ENCODE measurements at places on chromosomes 2 and 18.

GRCh38 chr2:121451398-121451797 lies 79.3 kb upstream of the RNU4ATAC start:
- no peak for DNase-seq

DNA sequence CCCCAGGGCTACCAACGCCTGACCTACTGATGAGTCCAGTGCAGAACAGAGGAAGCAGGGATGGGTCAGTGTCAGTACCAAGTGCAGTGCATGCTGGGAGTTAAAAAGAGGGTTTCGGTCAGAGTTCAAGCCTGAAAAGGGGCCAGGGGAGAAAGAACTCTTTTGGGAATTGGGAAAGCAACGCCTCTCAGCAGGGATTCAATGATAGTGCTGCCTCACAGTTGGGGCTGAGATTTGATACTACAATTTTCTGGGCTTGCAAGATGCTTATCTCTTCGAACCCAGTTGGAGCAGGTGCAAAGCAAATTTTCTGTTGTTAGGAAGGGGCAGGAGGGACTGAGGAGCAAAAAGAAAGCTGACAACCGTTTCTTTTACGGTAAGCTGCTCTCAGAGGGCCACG lies 82.6 kb downstream of the CERKL start:
- DNase-seq, result no peak

DNA sequence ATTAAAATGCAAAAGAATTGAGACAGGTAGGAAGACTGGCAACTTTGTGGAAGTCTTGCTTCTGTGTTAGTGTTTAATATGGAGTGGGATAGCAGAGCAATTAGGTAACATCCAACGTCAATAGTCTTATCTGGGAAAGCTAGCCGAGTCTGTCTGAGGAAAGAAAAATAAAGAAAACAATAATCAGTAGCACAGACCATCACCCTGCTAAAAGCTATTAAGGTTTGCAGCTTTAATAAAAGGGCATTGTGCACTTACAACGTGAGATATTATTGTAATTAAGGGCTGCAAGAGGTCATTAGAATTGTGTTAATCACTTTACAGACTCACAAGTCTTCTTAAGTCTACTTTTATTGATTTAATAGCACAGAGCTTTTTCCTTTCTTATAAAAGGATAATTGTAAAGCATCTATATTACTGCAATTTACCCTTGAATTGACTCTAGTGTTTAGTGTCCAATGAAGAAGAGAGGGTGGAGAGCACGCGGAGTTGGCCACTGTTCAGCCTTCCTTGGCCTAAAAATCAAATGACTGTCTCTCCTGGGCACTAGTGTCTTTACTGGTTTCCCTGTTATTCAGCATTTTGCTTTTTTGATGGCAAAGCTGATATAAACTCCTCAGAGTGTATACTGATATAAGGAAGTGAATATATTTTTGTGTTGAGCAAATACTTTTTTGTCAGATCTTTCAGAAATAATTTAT lies 2.0 kb downstream of the CDH7 start:
- DNase-seq, result no peak

GRCh38 chr2:182050333-182051135 lies 64.9 kb downstream of the PPP1R1C start:
- no peak for DNase-seq

DNA sequence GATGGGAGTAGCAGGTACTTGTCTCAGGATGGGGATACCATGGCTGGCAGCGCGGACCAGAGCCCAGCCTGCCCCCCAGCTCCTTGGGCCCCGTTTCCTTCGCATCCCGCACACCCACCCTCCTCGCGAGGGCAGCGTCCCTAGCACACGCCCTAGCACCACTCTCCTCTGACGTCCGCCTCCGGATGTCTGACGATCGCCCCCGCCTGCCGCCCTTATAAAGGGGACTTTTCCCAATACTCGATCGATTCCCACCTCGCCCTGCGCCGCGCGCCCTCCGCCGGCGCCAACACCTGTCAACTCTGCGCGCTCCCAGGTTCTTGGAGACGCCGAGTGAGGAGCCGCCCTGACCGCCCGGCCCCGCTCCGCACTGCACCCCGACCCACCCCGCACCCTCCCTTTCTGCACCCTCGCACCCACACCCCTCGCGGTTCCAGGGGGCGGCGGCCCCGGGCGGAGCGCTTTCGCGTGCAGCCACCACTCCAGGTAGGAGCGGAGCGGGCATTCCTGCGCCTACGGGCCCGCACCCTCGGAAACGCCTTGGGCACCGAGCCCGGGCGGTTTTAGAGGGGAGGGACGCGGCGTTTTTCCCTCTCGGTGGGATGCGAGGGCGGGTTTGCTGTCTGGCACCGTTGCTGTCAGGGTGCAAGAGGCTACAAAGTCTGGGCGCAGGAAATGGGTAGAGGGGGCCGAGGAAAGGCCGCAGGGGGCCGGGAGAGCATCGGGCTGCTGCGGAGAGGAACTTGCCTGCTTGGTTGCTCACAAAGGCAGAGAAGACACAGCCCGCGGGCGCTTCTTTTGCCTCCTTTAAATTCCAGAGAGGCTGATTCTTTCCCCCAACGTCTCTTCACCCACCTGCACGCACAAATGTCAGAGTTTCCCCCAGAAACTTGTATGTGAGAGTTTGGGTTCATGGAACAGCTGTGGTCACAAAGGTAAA lies at the start of gene SLC5A7:
TSS of gene SLC5A7 (plus strand) at position 247 of the 940 bp plus-strand sequence. CDS start 1,632 bp downstream, outside the sequence.
- DNase-seq, result no peak

DNA sequence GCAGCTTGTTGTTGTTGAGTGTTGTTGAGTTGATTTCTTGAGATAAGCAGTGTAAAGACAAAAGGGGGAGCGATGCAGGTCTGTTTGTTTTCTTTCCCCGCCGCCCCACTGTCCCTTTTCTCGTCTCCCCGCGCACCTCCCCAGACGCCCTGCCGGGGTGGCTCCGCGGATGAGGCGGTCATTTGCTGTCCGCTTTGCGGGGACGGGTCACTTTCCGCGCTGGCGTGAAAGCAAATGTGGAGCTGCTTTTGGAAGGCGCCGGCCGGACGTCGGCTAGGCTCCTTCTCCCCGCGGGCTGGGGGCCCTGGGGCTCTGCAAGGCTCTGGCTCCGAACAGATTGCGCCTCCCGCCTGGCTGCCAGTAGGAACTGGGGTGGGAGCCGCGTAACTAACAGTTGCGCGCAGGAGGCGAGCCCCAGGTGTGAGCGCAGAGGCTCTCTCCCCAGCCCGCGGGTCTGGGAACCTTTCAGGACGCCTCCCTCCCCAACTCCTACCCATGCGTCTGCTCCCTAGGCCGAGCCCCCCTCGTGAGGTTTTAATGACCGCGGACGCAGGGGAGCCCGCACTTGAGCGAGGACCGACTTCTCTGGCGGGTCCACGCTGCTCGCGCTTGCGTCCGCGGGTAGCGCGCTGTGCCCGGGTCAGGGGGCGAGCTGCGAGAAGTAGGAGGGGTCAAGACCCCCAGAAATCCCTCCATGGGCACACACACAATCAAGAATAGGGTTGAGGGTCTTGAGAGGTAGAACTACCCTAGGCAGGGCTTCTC lies 146.6 kb downstream of the MEIS1 start:
- no peak for DNase-seq

- DNase-seq, result no peak
These were observed 1435.7 kb downstream of the LRP1B start for GRCh38 chr2:140695155-140695554.

Measured in putamen (tissue), 1 donor.